ENCODE measurements at places on chromosomes 16 and 17. TPM values are rescaled to one million over a fixed set of nuclear protein-coding genes. Genes with fewer than 3 reads are reported as not detected.

DNA sequence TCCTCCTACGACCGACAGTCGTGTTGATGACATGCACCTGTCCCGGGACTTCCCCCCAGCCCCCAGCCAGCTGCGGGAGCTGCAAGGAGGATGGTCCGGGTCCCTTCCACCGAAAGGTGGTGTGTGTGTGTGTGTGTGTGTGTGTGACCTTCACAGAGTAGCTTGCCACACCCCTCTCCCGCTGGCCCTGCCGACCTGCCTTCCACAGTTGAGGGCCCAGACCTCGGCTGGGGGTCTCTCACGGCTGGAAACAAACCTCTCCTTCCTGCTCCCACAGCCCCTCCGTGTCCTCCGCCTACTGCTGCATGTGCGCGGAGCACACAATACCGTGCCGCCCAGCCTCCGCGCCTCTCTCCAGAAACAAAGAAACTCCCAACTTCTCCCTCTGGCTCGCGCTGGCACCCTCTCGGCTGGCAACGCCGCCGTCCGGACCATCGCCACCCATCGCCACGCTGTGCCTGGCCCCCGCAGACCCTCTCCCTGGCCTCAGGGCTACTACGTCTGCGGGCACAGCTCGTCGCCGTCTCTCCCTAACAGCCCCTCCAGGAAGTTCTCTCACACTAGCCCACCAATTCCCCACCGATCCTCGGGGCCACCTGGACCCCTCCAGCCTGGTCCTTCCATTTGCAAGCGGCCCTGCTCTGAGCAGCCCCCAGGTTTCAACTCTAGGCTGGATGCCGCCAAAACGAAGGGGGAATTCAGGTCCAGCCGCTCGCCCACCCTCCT, 81.2 kb downstream of the TIMM22 start:
- no peak overlapping the region for H3K4me3 ChIP-seq
- H3K27ac ChIP-seq, result no peak overlapping the region
- peaks cover 5% of the 10 kb centered on the region for H3K4me1 ChIP-seq

- no peak overlapping the region for H3K4me3 ChIP-seq
- DNase-seq, result no peak
- H3K27ac ChIP-seq, result no peak overlapping the region
- H3K4me1 ChIP-seq, result no peaks in the 10 kb centered on the region
- no peaks in the 10 kb centered on the region for H3K27me3 ChIP-seq
- no peaks in the 10 kb centered on the region for H3K36me3 ChIP-seq
Observed at GRCh38 chr17:71436479-71436878, 684.3 kb upstream of the SOX9 start.

DNA sequence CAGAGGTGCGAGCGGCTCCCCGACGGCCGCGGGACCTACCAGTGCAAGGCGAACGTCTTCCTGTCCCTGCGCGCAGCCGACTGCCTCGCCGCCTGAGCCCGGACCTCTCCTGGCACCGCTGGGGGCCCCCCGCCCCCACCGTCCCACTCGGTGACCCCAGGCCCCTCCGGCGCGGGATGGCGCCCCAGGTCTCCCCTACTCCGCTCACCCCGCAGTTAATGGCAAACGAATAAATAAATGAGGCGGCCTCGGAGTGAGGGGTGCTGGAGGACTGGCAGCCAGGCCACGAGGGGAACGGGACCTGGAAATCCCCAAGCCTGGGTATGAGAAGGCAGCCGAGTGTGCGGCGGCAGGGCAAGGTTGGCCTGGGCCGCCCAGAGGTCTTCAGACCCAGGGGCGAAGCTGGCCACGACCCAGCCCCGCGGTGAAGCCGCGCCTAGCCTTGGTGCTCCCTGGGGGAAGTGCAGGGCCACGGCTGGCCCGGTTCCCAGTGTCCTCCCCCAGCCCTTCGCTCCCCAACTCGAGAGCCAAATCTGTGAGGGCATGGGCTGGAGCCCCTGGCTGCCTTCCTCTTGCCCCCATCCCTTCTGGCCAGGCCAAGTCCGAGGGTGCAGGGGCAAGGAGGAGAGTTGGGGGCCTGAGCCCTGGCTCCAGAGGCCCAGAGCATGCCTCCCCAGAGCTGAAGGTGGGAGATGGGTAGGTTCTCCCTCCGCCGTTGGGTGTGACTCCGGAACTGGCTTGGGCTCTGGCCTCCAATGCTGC, 796 bp downstream of the NPB start:
- no peak for DNase-seq
- H3K27me3 ChIP-seq, result no peaks in the 10 kb centered on the region
- no peak overlapping the region for H3K27ac ChIP-seq
- H3K4me3 ChIP-seq, result peak overlapping the region; percentile 57
- H3K36me3 ChIP-seq, result peaks cover 52% of the 10 kb centered on the region
- H3K4me1 ChIP-seq, result peaks cover 16% of the 10 kb centered on the region

DNA sequence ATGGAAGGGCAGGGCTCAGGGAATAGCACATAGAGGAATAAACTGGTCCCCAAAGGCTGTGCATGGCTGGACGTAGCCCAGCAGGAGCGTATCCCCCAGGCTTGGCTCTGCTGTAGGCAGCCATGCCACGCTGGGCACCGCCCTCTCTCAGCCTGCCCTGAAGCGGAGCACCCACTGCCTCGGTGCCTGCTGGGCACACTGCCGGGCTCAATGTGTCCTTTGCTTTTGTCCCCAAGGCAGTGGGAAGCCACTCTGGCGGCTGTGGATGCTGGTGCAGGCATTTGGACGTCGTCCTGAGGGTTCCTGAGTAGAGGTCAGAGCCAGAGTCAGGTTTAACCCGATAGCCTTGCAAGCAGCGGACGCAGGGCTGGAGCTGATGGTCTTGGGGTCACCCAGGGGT, 141.0 kb downstream of the ENGASE start:
- no peak overlapping the region for H3K27ac ChIP-seq
- no peak for DNase-seq
- H3K36me3 ChIP-seq, result no peaks in the 10 kb centered on the region
- H3K27me3 ChIP-seq, result no peaks in the 10 kb centered on the region

DNA sequence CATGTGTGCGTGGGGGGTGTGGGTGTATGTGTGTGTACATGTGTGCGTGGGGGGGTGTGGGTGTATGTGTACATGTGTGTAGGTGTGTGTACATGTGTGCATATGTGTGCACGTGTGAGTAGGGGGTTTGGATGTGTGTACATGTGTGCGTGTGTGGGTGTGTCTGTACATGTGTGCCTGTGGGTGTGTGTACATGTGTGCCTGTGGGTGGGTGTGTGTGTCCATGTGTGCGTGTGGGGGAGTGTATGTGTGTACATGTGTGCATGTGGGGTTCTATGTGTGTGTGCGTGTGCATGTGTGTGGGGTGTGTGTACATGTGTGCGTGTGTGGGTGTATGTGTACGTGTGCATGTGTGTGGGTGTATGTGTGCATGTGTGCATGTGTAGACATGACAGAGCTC, 129.1 kb downstream of the C16orf95 start:
- no peak overlapping the region for H3K4me3 ChIP-seq
- H3K4me1 ChIP-seq, result no peaks in the 10 kb centered on the region
- H3K27me3 ChIP-seq, result no peaks in the 10 kb centered on the region

The MYH3 gene
- total RNA-seq, result 62.5 TPM

The KCNG4 gene
- total RNA-seq, result not detected
